Aorta (tissue), 5 donors: ENCODE measurements at places on chromosomes 12 and 14. TPM values are rescaled to one million over a fixed set of nuclear protein-coding genes. Genes with fewer than 3 reads are reported as not detected.

Gene ART4
- 5.6 TPM for total RNA-seq

Gene LIN7A
- total RNA-seq = 5.8 TPM

DNA sequence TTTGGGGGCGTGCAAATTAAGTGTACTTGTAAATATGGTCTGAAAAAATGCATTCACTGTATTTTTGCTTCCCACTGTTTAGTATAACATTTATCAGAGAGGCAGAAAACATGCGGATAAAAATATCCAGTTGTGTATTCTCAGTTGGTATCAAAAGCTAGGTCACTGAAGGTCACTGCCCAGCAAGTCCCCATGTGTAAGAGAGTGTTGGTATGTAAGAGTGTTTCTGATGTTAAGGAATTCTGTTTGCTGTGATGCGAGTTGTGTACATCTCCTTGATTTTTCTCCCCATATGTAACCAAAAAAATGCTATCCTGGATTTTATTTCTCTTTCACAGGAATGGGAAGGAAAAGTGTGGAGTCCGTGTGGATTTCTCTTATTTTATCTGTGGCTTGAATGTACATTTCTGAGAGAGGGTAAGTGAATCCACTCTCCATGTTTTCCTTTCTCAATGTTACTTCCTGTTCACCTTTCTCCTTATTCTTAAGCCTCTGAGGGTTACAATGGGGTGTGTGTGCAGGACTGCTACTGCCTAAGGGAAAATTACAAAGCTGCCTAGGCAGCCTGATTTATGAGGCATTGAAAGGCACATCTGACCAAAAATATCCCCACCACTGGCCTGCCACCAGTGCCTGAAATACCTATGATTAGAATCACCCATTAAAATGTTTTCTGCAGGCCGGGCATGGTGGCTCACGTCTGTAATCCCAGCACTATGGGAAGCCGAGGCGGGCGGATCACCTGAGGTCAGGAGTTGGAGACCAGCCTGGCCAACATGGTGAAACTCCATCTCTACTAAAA is 97.9 kb upstream of the USP44 start:
- DNase-seq = no peak

Gene ACOT6
- not detected for total RNA-seq

Gene GRIP1
- 3.4 TPM for total RNA-seq

Gene BLOC1S1
- total RNA-seq = 87.3 TPM

Gene LYZ
- 38.7 TPM for total RNA-seq

Gene TBC1D30
- 4.1 TPM for total RNA-seq

- peak; percentile 77 for DNase-seq
These were observed 4.5 kb downstream of the NOP2 start for GRCh38 chr12:6563448-6564050.

Gene TRIM9
- 1.3 TPM for total RNA-seq

Gene MGP
- 7,115 TPM for total RNA-seq

- no peak for DNase-seq
These were observed 230.4 kb downstream of the SPTSSA start for GRCh38 chr14:34231626-34232025.

GRCh38 chr14:55116246-55117030 is 12.6 kb upstream of the LGALS3 start:
- DNase-seq = no peak

Gene HHIPL1
- 2.5 TPM for total RNA-seq

Gene ESR2
- total RNA-seq = 0.27 TPM
